ENCODE measurements at places on chromosomes 12 and 14. TPM values are rescaled to one million over a fixed set of nuclear protein-coding genes. Genes with fewer than 3 reads are reported as not detected.

FGF6 gene
- not detected for total RNA-seq

DNA sequence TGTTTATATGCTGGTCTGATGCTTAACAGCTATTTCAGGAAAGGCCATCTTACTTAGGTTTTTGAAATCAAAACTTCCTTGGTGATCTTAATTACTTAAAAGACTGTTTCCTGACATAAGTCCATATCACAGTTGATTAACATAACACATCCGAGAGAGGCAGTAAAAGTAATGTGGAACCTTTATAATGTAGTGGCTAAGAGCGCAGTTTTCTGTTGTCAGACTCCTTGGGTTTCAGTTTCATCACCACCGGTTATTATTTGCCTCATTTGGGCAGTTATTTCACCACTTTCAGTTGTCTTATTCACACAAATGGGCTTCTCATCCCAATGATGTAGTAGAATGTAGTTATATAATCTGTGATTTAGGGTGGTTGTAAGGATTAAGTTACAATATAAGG is 30.9 kb downstream of the TBC1D15 start:
- no peak for DNase-seq

- DNase-seq: no peak
Observed at GRCh38 chr12:41141104-41141503, 47.0 kb upstream of the PDZRN4 start.

DNA sequence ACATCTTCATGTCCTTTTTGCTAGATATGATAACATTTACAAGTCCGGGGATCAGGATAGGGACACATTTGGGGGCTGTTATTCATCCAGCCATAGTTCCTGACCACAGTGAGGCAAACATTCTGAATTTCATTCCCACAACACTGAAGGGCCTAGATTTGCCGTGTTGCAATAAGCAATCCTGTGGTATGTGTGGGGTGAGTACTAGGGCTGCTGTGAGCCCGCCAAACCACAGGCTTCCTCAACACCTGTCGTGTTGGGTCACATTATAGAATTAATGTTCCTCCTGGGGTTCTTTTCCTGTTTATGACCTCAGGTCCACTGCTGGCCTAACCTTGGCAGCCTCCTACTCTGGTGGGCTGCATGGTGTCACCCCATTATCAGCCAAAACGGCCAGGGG is 119.2 kb downstream of the TBC1D30 start:
- DNase-seq: no peak

DAAM1 gene
- total RNA-seq: 21.7 TPM

ITGA7 gene
- total RNA-seq: 114 TPM

GRCh38 chr12:6937481-6938352 is 5.9 kb upstream of the RNU7-1 start:
- DNase-seq: peak; percentile 97

DNA sequence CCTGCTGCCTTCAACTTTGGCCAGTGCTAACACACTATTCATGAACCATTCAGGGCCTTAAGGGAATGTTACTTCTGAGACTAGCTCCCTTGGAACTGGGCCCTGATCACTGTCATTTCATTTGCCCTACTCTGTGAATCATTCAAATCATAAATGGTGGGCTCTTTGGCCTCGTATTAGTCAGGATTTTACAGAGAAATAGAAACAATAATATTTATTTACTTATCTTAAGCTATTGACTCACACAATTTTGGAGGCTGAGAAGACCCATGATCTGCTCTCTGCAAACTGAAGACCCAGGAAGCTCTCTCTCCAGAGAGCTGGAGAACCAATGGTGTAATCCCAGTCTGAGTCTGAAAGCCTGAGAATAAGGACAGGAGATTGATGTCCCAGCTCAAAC is 398.5 kb downstream of the LRIG3 start:
- no peak for DNase-seq

- DNase-seq: no peak
Observed at GRCh38 chr12:119117936-119118335, 60.8 kb upstream of the HSPB8 start.

DNA sequence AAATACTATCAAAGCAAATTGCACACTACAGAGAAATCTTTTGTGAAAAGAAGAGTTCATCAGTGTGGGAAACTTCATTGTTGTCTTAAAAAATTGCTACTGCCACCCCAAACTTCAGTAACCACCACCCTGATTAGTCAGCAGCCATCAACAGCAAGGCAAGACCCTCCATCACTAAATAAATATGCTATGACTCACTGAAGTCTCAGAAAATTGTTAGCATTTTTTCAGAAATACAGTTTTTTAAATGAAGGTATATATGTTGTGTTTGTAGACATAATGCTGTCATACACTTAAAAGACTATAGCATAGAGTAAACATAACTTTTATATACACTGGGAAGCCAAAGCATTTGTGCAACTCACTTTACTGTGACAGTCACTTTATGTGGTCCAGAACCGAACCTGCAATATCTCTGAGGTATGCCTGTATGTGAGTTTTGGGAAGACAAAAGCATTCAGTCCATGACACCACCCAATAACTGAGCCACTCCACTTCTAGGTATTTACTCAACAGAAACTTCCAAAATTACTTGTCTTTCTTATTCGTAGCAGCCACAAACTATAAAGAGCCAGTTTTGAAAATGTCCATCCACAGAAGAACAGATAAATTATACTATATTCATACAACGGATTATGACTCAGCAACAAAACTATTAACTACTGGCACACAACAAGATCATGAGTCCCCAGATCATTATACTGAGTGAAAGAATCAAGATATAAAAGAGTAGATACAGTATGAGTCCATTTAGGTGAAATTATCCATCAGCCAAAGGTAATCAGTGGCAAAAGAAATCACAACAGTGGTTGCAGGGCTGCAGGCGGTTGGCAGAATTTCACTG is 649.6 kb downstream of the BCL11B start:
- DNase-seq: no peak

DNA sequence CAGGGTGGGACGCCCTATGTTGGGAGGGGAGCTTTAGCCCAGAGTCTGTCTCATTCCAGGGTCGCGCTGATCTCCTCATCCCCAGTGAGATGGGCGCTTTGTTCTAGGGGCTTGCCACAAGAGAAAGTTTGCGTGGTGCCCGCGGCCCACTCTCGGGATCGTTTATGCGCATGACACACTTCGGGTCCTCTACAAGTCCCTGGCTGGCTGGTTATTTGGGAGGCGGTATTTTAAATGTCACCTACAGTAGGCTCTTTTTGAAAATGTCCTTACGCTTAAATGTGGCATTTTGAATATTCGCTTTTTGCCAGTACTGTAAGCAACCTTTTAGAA is 541 bp downstream of the GOLT1B start:
- DNase-seq: no peak

- no peak for DNase-seq
Observed at GRCh38 chr12:23536293-23536692, 413.2 kb downstream of the SOX5 start.

C1S gene
- total RNA-seq: 3.4 TPM

- no peak for DNase-seq
Observed at GRCh38 chr14:20539906-20540305, 20.9 kb downstream of the RNASE9 start.

ENDOU gene
- not detected for total RNA-seq

SOX5 gene
- 3.1 TPM for total RNA-seq

GRCh38 chr12:13805041-13805440 is 176.4 kb downstream of the GRIN2B start:
- DNase-seq: no peak

NRXN3 gene
- total RNA-seq: 1.5 TPM

GRCh38 chr14:59944909-59945308 is 25.0 kb downstream of the LRRC9 start:
- DNase-seq: no peak

DNA sequence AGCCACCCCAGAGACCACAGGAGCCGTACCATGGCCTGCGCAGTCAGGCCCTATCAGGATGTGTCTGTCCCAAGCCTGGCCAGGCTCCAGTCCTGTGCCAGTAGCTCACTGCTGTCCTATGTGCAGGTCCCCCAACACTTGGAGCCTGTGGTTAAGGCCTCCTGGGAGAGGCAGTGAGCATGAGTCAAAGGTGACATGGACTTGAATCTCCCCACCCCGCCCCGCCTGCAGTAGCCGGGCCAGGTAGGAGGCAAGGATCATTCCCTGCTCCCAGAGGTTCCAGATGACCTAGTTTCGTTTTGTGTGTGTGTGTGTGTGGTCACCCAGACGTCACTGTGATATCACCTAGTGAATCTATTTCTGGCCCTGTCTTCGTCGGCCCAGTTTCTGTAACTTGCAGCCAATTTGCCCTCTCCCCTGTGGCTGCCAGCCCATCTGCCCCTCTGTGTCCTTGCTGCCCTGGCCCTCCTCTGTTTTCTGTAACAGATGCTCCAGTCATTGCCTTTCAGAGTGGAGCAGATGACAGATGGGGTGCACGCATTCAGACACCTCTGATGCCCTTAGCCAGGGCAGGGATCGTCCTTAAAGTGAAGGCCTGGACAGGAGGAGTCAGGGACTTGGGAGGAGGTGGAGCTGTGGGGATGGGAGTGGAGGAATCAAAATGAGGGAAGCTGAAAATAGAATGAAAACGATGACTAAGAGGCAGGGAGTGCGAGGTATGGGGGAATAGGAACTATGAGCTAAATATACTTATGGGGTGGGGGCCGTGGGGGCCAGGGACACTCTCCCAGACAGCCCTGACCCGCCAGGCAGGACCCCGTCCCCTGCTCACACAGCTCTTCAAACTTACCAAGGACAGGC is 37.4 kb downstream of the SLC6A12 start:
- no peak for DNase-seq

- no peak for DNase-seq
Observed at GRCh38 chr12:6090803-6091202, 33.7 kb downstream of the VWF start.

GALNT16 gene
- 2.3 TPM for total RNA-seq

DNA sequence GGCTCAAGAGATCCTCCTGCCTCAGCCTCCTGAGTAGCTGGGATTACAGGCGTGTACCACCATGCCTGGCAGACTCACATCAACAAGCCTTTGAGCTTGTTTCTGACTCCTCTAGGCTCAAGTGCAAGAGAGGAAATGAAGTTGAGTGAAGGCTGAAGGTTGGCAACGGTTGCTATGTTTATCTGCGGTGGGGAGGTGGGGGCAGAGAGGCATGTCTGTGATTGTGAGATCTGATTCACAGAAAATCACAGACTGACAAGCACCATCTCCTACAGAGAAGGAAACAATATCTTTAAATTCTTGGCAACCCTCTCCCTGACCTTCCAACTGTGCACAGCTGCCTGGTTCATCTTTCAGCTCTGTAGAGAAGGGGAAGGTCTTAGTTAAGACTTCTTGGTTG is 22.1 kb upstream of the NINJ2 start:
- DNase-seq: no peak

- no peak for DNase-seq
Observed at GRCh38 chr14:42719391-42719790, 1112.7 kb downstream of the LRFN5 start.

FAM216A gene
- 18.1 TPM for total RNA-seq

GRCh38 chr14:74960736-74961135 is 5.3 kb upstream of the PGF start:
- no peak for DNase-seq

RAD9B gene
- 0.22 TPM for total RNA-seq

RERGL gene
- not detected for total RNA-seq

GRCh38 chr14:105838591-105839424 is 312.4 kb downstream of the TMEM121 start:
- peak; percentile 10 for DNase-seq

- DNase-seq: no peak
Observed at GRCh38 chr14:75609606-75610475, 31.4 kb downstream of the FLVCR2 start.

GRCh38 chr12:117236456-117237001 is 46.3 kb upstream of the FBXO21 start:
- peak; percentile 96 for DNase-seq

DNA sequence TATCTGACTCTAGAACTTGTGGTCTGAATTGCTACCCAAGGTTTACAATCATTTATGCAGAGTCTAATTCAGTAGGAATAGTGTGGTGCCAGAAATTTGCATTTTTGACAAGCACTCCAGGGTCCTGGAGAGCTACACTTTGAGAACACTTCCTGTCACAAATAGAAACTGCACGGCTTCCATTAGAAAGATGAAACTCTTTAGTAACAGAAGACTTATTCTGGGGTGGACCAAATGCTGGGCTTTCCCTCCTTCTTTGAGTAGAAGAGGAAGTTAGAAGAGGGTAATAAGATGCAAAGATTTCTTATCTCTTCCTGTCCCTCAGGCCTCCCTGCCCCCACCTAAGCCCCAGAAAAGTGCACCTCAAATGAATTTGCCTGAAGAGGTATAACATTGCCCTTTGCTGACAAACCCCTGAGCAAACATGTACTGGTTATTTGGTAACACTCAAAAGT is 28.4 kb downstream of the DGLUCY start:
- no peak for DNase-seq

GRCh38 chr14:96091149-96091693 is 52.1 kb downstream of the C14orf132 start:
- no peak for DNase-seq

GRCh38 chr12:3805077-3805476 is 52.2 kb upstream of the CRACR2A start:
- DNase-seq: no peak

DNA sequence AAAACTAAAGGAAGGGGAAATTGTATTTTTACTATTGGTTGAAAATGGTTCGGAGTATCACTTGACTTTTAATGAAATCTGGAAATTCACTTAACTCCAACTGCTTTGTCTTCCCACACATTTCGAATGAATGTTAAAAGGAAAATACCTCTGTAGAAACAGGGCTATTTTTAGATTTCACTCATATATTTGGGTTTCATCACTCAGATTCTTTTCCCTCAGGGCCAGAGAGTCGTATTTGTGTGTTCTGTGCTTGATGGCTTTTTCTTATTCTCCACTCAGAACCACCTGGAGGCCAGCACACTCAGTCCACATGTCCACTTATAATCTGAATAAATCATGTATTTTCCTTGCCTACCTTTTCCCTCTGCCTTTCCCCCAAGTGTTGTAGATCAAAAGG is 40.0 kb downstream of the DAAM1 start:
- DNase-seq: no peak

DNA sequence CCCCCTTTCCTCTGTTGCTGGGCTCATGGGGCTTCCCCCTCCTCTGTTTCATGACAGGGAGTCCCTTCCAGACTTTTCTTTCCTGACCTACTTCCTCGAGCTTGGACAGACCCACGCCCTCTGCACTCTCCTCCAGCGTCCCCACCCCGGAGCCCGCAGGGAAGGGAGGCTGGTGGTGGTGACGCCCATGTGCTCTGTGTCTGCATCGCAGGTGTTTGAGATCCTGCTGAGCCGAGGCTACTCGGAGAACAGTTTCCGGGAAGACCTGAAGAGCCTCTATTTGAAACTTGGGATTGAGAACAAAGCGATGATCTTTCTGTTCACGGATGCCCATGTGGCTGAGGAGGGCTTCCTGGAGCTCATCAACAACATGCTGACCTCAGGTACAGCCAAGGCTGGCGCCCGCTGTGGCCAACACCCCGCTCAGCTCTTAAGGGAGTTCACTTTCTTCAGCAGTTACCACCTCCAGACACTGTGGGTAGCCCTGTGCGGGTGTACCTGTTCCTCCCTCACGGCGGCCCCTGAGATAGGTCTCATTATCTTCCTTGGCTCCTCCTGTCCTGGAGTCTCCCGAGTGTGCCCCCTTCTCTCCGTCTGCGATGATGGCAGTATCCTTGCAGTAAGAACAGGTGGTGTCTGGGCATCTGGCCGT is 85.6 kb downstream of the CCDC92 start:
- DNase-seq: no peak
